ENCODE measurements at places on chromosomes 1 and 21.
A peak's percentile ranks its signal among the peaks of the same experiment; 100 is the strongest.

GRCh38 chr1:56551691-56552090, 27.7 kb downstream of the PLPP3 start:
- no peak for DNase-seq

- peak; percentile 9 for DNase-seq
Observed at GRCh38 chr21:46060596-46061061, 37.3 kb upstream of the COL6A2 start.

DNA sequence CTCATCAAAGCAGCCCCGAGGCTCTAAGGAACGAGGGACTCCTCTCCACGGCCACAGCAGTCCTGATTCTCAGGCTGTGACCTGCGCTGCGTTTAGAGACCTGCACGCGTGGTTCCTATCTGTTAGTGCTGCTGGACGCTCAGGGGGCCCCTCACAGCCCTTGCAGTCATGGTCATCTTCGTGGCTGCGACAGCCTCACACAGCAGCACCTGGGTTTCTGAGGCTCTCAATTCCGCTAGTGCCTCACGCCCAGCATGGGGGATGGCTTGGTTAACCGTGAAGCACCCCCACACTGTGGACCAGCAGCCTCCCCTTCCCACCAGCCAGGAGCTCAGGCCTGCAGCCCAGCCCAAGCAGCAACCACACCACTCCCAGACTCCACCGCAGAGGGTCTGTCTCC, 7.8 kb downstream of the MORN1 start:
- DNase-seq, result no peak

GRCh38 chr1:150761801-150762200, 3.8 kb downstream of the CTSS start:
- DNase-seq, result no peak

DNA sequence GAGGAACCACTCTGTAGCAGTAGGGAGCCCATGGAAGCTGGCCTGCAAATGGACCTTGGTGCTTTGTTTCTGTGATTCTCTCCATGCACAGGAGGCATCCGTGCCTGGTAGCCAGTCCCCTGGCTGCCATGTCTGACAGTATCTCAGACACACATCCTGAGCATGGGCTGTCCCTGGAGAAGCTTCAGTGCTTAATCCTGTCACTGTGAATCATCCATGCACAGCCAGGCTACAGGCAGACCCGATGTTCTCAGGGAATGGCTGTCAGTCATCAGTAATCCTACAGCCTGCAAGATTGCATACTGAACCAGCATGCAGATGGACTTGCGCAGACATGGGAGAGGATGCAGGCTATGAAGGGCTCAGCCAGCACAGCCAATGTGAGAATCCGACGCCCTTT, 606.3 kb upstream of the PLXNA2 start:
- DNase-seq, result no peak

GRCh38 chr1:5854754-5855153, 137.5 kb downstream of the NPHP4 start:
- DNase-seq, result no peak

- DNase-seq, result no peak
Observed at GRCh38 chr1:156136970-156137483, 16.4 kb upstream of the SEMA4A start.

GRCh38 chr1:76577525-76578185, 289.6 kb upstream of the ST6GALNAC5 start:
- DNase-seq, result no peak

- DNase-seq, result no peak
Observed at GRCh38 chr1:228392111-228392936, 14.3 kb downstream of the TRIM11 start.

- DNase-seq, result no peak
Observed at GRCh38 chr1:36481091-36481490, 1.6 kb downstream of the CSF3R start.

DNA sequence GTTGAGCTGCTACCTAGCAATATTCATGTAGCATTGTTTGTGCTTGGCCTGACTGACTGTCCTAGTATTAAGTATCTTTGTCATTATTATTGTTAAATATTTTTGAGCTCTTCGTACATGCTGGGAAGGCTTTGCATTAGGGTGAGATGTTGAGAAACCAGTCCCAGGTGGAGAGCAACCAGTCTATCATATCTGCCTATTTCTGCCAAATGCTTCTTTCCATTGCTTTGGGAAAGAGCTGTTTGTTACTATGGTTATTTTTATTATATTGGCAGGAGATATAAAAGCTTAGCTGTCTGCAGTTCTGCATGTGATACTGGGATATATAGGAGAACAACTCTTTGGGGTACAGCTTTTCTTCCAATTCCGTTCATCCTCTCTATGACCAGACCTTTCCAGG, 85.1 kb downstream of the CLDN17 start:
- no peak for DNase-seq

- no peak for DNase-seq
Observed at GRCh38 chr1:29179641-29180184, 2.0 kb downstream of the SRSF4 start.

DNA sequence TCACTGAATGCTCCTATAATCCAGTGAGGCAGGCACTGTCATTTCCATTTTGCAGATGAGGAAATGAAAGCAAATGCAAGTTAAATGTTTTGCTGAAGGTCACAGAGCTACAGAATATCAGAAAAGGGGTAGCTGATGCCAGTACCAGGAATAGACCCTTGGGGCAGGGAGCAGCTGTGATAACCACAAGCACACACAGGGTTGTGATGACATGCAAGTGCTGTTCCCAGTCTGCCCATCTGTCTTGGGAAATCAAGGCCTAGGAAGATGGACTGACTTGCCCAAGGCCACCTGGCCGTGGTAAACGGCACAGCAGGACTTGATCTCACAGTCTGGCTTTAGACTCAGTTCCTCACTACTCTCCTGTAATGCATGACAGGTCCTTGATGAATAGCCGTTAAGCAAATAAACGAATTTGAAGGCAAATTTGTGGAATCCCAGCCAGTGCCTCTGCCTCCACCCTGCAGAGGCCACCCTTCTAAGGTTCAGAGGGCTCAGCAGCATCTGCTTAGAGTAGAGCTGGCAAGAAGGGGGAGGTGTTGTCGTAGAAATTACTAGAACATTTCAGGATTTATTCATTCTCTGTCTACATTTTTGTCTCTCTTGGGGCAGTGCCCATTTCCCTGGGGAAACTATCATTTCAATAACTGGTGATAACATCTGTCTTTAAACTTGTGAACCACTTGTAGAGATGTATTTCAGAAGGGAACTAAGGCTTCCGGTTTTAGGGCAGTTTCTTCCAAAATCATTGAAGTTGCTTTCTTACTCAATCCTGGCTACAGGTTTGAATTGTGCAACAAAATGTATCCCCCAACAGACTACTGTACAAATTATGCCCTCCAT, 53.2 kb upstream of the MRPS6 start:
- DNase-seq, result no peak

DNA sequence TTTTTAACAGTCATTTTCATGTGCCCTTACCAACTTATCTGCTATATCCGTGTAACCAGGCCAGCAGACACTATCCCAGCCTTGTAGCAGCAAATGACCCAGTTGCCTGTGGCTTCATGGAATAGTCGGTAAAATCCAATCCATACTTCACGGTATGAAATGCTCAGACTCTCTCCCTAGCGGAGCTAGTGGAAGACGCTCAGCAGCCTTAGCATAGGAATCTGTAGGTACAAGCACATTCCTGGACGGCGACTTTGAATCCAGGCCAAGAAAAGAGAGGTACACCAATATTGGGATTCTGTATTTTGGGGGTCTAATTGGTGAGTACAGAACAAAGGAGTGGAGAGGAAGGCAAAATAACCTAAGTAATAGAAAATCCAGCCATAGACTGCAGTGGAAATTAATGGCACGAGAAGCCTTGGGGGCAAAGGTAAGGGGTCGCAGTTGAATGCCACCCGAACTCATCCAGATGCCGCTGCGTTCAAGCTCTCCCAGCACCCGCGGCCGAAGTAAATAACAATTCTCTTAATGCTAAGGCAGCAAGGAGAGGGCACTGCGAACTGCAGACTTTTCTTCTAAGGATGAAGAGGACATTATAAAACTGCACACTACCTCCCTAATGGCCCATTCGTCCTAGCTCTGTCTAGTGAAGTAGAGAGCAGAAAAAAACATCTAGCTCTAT, 17.7 kb upstream of the TBX15 start:
- DNase-seq, result no peak

DNA sequence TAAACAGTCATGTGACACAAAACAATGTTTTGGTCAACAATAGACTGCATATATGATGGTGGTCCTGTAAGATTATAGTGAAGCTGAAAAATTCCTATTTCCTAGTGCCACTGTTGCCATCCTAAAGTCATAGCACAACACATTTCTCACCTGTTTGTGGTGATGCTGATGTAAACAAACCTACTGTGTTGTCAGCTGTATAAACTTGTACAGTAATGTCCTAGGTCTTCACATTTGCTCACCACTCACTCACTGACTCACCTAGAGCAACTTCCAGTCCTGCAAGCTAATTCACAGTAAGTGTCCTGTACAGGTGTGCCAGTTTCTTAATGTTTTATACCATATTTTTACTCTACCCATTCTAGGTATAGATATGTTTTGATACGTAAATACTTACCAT, 326.1 kb upstream of the USP24 start:
- DNase-seq, result no peak

GRCh38 chr21:37537391-37537996, 170.9 kb downstream of the DYRK1A start:
- DNase-seq, result no peak

GRCh38 chr1:116666187-116667077, 1.1 kb downstream of the IGSF3 start:
- DNase-seq, result no peak

DNA sequence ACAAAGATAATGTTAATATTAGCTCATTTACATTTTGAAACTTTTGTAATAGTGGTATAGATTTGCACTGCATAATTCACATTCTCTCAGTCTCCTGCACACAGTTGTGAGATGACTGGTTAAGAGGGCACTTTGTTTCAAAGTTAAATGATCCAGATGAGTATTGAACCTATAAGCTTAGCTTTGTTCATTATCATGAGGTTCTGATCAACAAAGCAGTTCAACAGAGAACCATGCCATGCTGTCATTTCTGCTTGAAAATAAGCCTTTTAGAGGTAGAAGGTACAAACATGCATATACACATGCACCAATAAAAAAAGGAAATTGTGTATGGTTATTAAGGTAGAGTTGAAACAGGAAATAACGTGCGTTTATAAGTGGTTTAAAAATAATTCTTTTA, 4.8 kb downstream of the RAP1A start:
- DNase-seq, result no peak

- no peak for DNase-seq
Observed at GRCh38 chr21:43308101-43308814, 118.7 kb downstream of the SIK1 start.

- no peak for DNase-seq
Observed at GRCh38 chr1:174689524-174689923, 241.8 kb downstream of the GPR52 start.

GRCh38 chr1:201678264-201679101, 139.6 kb downstream of the NAV1 start:
- DNase-seq, result no peak

GRCh38 chr1:190168116-190168892, 309.4 kb downstream of the BRINP3 start:
- DNase-seq, result no peak

GRCh38 chr1:97864615-97865014, 56.2 kb downstream of the DPYD start:
- no peak for DNase-seq

DNA sequence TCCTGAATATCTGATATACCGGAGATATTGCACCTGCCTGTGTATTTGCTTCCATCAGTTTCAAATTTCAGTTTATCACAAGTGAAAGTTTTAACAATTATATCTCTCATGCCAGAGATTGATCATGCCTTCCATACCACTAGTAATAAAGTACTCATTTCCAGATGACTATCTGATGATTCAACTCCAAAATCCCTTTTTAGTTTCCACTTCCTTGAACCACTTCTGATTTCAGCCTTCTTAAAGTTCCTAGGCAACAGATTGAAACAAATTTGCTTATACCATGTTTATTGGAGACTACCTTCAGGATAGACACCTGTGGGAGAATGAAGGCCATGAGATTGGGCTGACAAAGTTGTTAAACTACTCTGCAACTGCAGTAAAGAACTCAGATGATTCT, 21.5 kb upstream of the COL11A1 start:
- DNase-seq, result no peak

DNA sequence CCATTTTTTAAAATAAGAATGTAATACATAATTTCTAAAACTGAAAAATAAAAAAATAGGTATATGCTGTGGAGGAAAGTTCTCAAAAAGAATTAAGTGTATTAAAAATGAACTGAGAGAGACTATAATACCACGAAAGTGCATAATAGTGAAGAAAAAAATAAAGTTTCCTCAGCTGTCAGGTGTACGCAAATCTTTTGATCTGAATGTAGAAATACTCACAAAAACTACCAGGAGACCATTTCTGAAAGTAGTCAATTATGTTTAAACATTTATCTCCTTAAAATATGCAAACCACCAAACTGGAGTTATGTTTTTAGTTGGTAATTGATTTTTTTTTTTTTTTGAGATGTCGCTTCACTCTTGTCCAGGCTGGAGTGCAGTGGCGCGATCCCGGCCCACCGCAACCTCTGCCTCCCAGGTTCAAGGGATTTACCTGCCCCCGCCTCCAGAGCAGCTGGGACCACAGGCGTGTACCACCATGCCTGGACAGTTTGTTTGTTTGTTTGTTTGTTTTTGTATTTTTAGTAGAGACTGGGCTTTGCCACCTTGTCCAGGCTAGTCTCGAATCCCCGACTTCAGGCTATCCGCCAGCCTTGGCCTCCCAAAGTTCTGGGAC, 1169.2 kb upstream of the B3GALT2 start:
- no peak for DNase-seq

- DNase-seq, result no peak
Observed at GRCh38 chr1:65924471-65924870, 131.8 kb downstream of the PDE4B start.

- no peak for DNase-seq
Observed at GRCh38 chr1:36529769-36530260, 47.1 kb upstream of the CSF3R start.

- DNase-seq, result no peak
Observed at GRCh38 chr1:24704411-24705259, 40.6 kb upstream of the CLIC4 start.

GRCh38 chr1:54846301-54846700, 40.7 kb downstream of the DHCR24 start:
- DNase-seq, result no peak

GRCh38 chr1:204081791-204082513, 9.0 kb downstream of the SOX13 start:
- DNase-seq, result no peak

GRCh38 chr1:36257375-36257767, 33.1 kb downstream of the THRAP3 start:
- DNase-seq, result no peak

- no peak for DNase-seq
Observed at GRCh38 chr21:44425307-44425894, 29.9 kb upstream of the LRRC3 start.

GRCh38 chr1:62809788-62810187, 25.9 kb downstream of the ATG4C start:
- no peak for DNase-seq

DNA sequence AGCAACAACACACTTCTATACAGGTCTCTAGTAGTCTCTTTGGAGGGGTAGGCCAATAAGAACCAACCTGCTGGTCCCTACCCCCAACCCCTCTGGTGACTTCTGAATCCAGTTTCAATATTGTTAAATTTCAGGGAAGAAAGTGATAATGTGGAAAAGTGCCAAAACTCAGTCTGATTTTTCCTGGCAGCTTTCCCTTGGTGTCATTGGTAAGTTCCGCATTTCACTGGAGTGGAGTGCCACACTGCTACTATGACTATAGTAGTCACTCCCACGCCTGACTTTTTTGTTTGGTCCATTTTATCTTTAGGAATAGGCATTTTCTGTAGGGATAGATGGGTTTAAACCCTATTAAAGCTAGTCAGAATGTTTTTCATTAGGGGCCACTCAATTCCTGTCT, 5.7 kb upstream of the ARID1A start:
- no peak for DNase-seq

- no peak for DNase-seq
Observed at GRCh38 chr21:16419188-16419921, 689.6 kb downstream of the USP25 start.

Measured in stimulated activated CD8-positive, alpha-beta memory T cell treated with anti-CD3 and anti-CD28 coated beads, Interleukin-2, amount 100 ng/mL, for 1 hour (primary cell).